ENCODE measurements at places on chromosomes 6 and 20.

DNA sequence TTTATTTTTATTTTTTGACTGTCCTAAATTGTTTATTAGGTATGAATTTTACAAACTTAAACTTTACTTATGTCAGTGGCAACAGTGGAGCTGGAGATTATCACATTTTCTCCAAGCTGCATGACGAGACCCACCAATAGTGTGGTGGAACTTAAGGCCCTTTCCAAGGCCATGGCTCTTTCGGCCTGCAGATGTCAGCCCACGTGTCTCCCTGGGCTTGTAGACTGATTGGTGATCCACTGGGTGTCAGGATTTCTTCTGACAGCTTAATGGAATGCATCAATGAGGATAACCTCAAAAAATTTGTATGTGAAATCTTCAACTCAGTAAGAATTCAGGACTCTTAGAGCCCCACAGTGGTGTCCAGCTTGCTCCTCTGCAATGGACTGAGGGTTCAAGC lies 32.3 kb upstream of the OVOL2 start:
- DNase-seq, result no peak

GRCh38 chr6:36695414-36695813 lies 2.2 kb upstream of the RAB44 start:
- DNase-seq, result no peak

DNA sequence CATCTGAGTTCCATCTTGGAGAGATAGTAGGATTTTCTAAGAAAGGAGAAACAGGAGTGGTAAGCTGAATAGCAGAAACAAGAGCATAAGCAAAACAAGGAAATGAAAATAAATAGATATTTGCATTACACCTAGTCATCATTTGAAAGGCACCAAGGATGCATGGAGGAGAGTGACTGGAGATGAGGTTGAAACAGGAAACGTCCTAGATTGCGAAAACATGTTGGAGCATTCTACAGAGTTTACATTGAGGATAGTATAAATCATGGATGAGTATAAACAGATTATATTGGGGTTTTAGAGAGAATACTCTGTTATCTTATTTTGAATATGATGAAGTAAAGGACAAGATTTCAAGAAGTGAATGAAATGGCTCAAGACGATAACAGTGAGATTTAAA lies 507.3 kb downstream of the EYS start:
- no peak for DNase-seq

- peak; percentile 71 for DNase-seq
These were observed 39.0 kb downstream of the GMPR start for GRCh38 chr6:16277101-16277981.

GRCh38 chr6:135012764-135013163 lies 41.9 kb downstream of the HBS1L start:
- no peak for DNase-seq

- DNase-seq, result no peak
These were observed 1026.9 kb upstream of the ADGRB3 start for GRCh38 chr6:67608099-67608749.

GRCh38 chr6:121678245-121678644 lies 242.8 kb downstream of the GJA1 start:
- no peak for DNase-seq

DNA sequence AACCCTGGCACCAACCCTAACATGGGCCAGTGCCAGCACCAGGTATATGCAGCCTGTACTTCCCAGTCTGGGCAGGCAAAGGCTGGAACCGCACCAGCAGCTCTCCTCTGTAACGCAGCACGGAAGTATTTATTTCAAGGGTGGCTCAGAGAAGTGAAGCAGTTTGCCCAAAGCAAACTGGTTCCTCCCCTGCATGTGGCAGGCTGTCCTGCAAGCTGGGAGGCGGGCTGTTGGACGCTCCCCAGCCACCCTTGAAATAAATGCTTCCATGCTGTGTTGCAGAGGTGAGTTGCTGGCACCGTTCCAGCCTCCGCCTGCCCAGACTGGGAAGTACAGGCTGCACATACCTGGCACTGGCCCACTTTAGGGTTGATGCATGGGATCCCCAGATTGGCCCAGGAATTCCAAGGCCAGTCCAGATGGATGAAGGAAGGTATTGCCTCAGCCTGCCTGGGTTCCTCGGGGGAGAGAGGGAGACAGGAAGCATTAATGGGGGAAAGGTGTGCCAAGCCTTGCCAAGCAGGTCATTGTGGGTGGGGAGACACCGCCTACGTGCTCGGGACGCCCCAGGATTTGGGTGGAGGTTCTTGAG lies 49.8 kb downstream of the PPARD start:
- no peak for DNase-seq

- DNase-seq, result no peak
These were observed 300.4 kb downstream of the LRFN2 start for GRCh38 chr6:40286721-40287120.

- DNase-seq, result no peak
These were observed 97.7 kb downstream of the KCNB1 start for GRCh38 chr20:49384437-49385434.

DNA sequence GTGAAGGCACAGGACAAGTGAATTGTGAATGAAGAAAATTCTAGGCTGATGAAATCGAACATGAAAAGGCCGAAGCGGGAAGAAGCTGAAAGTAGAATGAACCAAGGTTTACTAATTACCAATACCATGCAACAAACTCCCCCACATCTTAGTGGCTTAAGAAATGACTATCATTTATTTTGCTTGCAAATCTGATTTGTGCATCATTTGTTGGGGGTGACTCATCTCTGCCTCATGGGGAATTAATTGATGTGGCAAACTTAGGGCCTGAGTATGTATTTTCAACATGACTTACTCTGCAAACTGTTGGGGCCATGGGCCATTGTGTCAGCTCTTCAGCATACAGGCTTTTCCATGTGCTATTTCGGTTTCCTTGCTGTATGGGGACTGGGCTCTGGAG lies 26.8 kb downstream of the PPP1R14C start:
- no peak for DNase-seq

DNA sequence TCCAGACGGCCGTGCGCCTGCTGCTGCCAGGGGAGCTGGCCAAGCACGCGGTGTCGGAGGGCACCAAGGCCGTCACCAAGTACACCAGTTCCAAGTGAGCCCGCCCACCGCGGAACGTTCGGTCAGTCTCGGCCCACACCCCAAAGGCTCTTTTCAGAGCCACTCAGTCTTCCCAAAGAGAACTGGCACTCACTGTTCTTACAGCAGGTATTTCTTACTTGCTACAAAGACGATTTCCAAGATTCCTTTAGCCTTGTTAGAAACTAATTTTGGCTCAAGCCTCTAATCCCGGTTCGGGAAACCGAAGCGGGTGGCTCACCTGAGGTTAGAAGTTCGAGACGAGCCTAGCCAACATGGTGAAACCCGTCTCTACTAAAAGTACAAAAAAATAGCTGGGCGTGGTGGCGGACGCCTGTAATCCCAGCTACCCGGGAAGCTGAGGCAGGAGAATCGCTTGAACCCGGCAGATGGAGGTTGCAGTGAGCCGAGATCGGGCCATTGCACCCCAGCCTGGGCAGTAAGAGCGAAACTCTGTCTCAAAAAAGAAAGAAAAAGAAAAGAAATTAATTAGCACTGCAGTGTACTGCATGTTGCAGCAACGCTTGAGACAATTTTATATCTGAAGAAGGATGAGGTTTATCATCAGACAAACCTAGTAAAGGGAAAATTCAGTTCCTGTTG lies 73.1 kb downstream of the OR2B2 start:
- DNase-seq, result no peak

DNA sequence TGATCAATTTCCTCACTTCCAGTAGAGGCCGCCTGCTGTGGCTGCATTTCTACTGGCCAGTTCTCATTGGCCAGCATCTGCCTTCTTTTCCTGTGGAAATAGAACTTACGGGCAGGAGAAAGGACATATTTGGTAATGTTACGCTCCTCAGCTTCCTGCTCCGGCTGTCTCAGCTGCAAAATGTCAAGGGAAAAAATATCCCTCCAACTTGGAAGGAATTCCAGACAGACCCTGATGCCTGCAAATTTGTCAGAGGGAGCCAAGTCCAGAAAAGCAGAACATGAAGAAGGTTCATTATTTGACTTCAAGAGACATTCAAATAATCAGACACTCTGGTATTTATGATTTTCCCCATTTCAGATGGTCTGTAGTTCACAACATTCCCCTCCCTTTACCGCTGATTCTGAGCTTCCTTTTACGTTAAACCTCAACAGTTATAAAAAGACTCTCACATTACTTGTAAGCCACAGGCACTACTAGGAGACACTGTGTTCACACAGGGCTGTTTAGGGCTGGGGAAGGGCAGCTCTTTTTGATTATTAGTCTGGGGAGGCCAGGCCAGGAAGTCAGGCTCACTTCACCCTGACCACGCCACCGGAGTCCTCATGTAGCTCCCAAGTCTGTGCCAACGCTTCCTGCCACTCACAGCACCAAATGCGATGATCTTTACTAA lies 179.6 kb upstream of the CCN2 start:
- peak; percentile 5 for DNase-seq

DNA sequence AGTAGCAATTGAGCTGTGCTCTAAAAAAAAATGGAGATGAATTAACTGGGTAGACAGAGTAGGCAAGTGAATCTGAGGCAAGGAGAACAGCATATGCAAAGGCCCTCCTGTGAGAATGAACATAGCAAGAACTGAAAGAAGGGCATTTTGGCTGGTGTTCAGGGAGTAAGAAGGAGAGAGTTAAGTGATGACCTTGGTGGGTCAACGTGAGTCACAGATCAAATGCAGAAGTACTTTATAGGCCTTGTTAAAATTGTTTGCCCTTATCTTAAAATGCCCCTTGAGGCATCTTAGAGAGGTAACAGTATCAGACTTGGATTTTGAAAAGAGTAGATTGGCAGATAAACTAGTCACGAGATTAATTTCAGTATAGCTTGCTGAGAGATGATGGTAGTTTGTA lies 24.5 kb downstream of the NDUFAF5 start:
- no peak for DNase-seq

DNA sequence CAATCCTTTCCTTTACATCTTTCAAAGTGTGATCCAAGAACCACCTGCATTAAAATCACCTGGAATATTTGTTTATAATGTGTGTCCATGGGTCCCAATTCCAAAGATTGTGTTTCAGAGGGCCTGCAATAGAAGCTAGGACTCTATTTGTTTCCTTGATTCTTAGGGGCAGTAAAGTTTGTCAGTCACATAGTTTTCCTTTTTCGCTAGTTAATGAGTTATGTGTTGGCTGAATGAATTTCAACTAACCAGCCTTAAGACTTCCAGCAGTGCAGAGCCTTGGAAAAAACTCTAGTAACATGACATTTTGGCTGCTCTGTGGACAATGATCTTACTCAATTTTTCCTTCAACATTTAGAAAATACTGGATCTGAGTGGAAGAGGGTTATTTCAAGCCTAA lies 11.3 kb downstream of the FAM217A start:
- no peak for DNase-seq

GRCh38 chr20:34621036-34621343 lies 55.9 kb downstream of the PIGU start:
- no peak for DNase-seq

GRCh38 chr6:32935551-32936238 lies 5.1 kb downstream of the HLA-DMB start:
- no peak for DNase-seq

GRCh38 chr6:140636271-140636907 lies 1261.9 kb upstream of the CITED2 start:
- DNase-seq, result no peak

DNA sequence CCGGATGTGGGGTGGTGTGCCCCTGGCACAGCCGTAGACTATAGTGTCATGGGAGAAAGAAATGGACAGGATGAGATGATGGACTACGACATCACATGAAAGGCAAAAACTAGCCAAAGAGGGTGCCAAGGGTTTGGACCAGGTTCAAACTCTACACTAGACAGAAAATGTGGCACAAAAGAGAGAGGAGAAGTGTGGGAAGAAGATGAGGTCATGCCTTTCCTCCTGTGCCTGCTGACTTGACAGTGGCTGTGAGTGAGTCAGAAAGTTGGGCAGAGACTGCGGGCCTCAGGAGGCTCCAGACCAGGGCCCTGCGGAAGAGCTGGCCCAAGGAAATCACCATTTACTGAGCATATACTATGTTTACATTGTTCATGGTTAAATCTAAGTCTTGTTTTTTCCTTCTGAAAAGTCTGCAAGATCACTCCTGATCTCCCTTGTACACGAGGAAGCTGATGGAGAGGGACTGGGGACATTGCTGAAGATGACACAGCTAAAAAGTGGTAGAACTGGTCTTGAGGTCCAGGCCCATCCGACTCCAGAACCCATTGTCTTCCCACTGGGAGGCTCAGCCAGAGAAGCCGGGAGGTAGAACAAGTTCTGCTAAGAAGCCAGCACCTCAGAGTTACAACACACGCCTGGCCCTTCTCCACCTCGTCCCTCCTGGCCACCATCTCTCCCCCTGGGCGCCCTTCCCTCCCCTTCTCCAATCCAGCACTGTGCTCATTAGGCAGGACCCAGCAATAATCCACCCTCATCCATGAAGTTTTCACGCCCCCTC lies 35.6 kb downstream of the CNKSR3 start:
- peak; percentile 95 for DNase-seq

DNA sequence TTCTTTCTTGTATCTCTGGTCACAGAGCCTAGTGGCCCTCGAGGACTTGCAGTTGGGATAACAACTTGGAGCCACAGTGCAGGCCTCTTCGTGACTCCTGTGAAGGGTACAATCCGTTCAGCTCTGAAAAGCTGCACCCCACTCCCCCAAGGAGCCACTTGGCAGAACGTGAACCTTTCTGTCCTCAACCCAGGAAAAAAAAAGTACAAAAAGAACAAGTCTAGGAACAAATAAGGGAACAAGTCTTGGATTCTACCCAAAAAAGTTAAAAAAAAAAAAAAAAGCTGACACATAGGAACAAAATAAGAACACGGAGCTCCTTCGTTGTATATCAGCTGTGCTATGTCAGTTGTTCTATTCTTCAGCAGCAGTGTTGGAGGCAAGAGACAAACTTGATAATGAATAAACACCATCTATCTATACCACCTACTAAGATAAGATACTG lies 77.9 kb upstream of the TULP1 start:
- no peak for DNase-seq

GRCh38 chr20:54078296-54078984 lies 8.0 kb upstream of the BCAS1 start:
- DNase-seq, result no peak

GRCh38 chr6:16654701-16655100 lies 106.6 kb downstream of the ATXN1 start:
- no peak for DNase-seq

DNA sequence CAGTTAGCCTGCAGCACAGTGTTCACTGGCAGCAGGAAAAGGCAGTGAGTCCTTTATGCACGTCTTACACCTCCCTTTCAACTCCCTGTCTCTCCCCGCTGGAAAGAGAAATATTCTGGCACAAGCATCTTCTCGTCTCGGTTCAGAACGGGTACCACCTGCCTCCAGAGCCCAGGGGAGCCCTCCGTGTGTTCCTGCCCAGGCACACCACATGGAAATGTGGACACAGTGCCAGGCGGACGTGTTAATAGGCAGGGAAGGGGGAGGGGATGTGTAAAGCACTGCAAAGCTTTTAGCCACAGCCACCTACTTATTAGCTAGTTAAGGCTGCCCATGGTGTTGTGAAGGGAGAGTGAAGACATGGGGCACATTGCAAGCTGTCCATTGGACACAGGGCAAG lies 219.7 kb downstream of the FARS2 start:
- DNase-seq, result no peak
